Stimulated activated CD4-positive, alpha-beta T cell treated with anti-CD3 and anti-CD28 coated beads, Interleukin-1b, Interleukin-23, amount 100 ng/mL, for 1 hour (primary cell): ENCODE measurements at places on chromosomes 12 and 14.

GRCh38 chr14:51518280-51518679, 133.4 kb upstream of the FRMD6 start:
- DNase-seq, result no peak

GRCh38 chr12:106037524-106038298, 101.0 kb downstream of the NUAK1 start:
- DNase-seq, result no peak

DNA sequence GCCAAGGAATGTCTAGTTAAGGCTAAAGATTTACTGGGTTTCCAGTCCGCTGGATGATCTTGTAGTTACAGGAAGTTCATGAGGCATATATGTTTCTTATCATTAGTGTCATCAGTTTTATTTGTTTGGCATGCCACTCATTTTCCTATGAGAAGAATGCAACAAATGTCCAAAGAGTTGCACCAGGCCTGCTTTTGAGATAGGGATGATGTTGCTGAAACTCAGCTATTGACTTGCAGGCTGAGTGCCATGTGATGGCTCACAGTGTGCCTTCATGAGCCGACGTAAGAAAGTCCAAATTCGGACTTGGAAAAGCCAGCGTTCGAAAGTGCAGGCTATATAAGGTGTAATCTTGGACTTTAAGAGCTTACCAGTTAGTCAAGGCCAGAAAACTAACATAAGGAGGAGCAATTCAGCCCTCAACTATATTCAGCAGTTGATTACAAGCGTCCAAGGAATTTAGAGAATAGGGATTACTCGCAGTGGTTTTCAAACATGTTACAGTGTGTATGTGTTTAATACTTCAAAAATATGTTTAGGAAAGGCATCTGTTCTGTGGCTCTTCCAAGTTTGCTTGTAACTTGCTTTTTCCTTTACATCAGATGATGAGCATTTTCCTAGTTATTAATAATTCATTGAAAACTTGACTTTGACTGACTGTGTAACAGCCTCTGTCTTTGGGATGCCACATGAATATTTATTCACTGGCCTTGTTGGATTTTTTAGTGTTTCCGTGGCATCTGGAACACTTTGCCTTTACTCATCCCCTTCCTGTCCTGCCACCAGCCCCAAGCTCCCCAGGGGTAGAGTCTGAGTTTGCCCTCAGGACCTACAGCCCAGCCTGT, 101.3 kb downstream of the LGMN start:
- DNase-seq, result no peak

GRCh38 chr12:104956870-104957718, 996 bp downstream of the SLC41A2 start:
- DNase-seq, result no peak

DNA sequence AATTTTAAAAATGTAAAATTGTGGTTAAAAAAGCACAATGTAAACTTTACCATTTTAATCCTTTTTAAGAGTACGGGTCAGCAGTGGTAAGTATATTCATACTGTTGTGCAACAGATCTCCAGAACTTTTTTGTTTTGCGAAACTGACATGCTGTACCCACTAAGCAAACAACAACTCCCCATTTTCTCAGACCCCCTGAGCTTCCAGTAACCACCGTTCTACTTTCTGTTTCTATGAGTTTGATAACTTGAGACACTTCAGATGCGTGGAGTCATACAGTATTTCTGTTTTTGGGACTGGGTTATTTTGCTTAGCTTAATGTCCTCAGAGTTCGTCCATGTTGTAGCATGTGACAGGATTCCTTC, 38.0 kb downstream of the CHST11 start:
- DNase-seq, result no peak

DNA sequence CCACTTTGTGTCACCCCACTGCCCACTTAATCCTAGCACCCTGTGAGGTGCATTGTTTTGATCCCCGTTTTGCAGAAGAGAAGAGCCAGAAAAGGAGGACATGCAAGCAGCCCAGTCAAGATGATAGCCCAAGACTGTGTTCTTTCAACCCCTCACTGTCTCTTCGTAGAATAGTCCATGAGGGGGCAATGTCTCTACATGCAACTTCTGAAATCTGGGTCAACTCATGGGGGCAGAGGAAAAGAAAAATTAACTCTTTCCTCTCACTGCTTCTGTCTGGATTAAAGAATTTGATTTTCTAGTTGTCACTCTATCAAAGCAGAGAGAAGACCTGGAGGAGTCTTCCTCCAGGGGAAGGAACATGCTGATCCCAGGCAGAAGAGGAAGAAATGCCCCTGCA, 229.6 kb upstream of the NOS1 start:
- DNase-seq, result no peak

GRCh38 chr14:104665657-104666522, 23.5 kb upstream of the INF2 start:
- DNase-seq, result peak; percentile 36

- DNase-seq, result no peak
Observed at GRCh38 chr12:123041042-123041531, 60.6 kb downstream of the ARL6IP4 start.

GRCh38 chr14:92956961-92957360, 34.0 kb downstream of the CHGA start:
- DNase-seq, result no peak

DNA sequence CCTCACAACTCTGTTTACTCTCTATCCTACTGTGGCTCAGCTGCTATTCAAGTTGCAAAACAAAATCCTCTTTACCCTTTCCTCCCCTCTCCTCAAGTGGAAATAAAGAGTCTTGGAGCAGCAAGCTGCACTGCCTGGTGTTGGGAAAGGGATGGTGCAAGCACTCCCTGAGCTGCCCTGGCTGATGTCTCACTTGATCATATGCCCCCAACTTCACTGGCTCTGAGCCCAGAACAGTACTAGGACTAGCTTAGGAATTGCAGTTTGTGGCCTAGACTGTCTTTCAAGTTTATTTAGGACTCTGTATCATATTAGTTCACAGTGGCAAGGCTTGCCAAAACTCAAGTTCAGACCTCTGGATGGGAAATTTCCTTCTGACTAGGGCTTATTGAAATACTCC, 1683.8 kb upstream of the SEL1L start:
- DNase-seq, result no peak

GRCh38 chr12:130424858-130425697, 87.4 kb downstream of the PIWIL1 start:
- no peak for DNase-seq

GRCh38 chr12:129615001-129615400, 288.8 kb downstream of the TMEM132D start:
- DNase-seq, result no peak

DNA sequence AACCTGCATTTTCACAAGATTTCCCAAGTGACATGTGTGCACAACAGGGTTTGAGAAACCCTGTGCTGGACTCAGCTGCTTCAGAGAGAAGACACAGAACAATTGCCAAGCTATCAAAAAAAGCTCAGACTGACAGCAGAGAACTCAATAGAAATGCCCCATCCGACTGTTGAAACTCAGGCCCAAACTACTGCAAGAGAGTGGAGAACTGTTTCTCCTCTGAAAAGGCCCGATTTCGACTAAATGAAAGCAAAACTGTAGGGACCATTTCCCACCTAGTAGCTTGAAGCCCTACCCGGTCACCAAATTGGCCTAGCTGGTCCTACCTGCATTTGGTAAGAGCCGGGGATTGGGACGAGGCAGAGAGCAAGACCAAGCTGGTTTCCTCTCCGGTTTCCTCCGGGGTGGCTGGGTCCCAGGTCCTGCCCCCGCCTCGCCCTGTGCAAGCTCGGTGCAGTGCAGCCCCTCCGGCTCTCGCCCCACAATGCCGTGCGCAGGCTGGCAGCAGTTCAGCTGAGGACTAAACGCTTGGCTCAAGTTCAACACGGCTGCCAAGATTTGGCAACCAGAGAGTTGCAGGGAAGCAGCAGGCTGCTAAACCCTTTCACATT, 1180.6 kb downstream of the VRK1 start:
- DNase-seq, result peak; percentile 39

- no peak for DNase-seq
Observed at GRCh38 chr12:15787778-15788177, 1.4 kb downstream of the EPS8 start.

GRCh38 chr12:6367065-6367968, 8.0 kb downstream of the SCNN1A start:
- DNase-seq, result no peak

DNA sequence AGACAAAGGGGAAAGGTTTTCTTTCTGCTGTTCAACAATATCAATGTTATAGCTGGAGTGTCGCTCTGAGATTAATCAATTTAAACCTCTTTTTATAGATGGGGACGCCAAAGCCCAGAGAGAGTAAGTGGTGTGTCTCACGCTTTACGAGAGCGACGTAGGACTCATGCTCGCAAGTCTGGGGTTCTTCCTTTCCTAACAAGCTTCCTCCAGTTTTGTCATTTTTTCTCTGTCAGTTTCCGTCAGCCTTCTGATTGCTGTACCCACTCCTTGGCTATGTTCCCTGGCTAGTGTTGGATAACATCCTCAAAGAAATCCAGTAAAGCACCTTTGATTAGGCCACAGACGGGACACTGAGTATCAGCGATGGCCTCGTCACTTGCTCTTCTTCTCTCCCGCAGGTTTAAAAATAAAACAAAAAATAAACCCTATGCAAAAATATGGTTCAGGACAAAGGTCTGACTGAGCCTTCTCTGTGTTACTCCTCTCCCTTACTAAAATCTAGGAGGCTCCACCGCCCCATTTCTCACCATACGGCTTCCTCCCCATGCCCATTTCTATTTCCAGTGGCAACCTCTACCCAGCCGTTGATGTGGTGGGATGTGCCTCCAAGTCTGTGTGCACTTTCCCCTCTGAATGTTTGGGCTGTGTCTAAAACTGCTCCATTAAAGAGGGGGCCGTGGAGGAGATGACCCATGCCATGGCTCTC, 172.7 kb upstream of the PARP11 start:
- DNase-seq, result no peak

GRCh38 chr12:42275499-42275898, 37.5 kb upstream of the YAF2 start:
- no peak for DNase-seq

- DNase-seq, result no peak
Observed at GRCh38 chr14:103057028-103057371, 349 bp downstream of the CDC42BPB start.

DNA sequence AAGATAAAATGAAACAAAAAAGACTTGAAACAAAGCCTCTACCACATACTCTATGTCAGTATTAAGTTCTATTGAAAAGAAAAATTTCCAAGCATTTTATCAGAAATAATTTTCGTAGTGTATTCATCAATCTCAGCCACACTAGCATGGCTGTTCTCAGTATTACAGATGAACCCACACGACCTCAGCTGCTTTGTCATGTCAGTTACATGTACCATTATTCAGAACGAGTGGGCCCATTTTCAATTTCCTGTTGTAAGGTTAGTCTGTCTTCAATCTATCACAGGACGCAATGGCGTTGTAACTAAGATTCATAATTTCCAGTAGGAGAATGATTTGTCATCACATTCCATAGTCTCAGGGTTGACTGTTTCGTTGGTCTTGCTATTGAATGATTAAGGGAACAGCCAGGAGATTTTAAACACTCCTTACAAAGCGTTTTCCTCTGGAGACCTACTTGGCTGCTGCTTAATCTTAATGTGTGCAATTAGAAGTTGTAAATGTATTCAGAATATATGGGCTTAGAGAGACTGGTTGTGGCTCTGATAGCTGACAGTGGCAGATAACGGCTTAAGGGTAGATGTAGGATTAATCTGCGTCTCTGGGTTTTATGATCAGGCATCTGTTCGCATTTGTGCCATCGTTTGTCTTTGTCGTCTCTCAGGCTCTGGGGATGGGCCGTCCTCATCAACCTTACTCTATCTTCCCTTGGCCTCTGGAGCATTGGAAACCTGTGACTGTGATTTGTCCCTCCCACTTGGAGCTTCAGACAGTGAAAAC, 65.4 kb downstream of the GLT1D1 start:
- no peak for DNase-seq

DNA sequence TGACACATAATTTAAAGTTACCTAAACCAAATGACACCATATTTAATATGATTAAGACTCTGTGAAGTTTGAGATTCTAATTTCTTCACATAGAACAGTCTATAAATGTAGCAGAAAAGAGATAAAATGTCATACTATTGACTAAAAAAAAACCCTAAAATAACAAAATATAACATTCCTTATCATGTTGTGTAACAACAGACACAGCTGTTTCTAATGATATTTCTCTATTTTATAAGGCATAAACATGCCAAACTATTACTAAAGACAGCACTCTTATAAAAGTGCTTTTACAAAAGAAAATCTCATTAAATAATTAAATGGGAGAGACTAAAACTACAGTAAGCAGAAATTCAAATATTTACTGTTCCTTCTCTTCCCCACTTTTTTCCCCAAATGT, 49.4 kb downstream of the NOVA1 start:
- no peak for DNase-seq

GRCh38 chr14:105028251-105028927, 7.5 kb upstream of the CDCA4 start:
- DNase-seq, result no peak
